ENCODE measurements at places on chromosomes 5 and 9.

- no peak for DNase-seq
Measured at GRCh38 chr5:132608107-132608506, 49.9 kb upstream of the IL13 start.

GRCh38 chr9:80605129-80605528 is 1033.4 kb downstream of the TLE4 start:
- DNase-seq = no peak

DNA sequence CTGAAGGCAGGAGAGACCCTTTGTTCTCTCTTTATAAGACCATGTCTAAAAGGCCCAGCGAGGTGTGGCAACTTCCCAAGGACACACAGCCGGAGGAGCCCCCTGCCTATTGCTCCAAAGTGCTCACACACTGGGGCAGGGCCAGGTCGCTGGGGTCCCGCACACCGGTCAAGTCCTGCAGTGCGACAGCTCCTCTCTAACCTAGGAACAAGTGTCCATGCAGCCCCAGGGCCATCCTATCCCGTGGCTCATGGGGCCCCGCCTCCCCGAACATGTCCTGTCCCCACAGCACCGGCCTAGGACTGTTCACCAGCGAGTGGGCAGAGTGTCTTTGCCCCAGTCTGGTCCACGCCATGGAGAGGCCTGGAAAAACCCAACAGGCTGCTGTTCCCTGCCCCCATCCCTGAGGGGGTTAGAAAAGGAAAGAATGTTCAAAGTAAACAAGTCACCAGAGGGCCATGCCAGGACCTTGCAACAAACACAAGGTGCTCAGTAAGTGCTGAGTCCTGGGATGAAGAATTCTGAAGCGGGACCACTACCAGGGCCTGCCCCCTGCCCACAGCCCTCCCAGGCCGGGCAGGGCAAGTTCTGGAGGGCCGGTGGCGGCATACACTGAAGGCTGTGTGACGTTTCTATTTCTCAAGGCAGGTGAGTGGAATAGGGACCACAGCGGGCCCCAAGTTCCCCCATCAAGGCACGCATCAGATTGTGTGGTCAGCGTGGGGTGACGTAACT is 938 bp downstream of the NINJ1 start:
- DNase-seq = no peak

DNA sequence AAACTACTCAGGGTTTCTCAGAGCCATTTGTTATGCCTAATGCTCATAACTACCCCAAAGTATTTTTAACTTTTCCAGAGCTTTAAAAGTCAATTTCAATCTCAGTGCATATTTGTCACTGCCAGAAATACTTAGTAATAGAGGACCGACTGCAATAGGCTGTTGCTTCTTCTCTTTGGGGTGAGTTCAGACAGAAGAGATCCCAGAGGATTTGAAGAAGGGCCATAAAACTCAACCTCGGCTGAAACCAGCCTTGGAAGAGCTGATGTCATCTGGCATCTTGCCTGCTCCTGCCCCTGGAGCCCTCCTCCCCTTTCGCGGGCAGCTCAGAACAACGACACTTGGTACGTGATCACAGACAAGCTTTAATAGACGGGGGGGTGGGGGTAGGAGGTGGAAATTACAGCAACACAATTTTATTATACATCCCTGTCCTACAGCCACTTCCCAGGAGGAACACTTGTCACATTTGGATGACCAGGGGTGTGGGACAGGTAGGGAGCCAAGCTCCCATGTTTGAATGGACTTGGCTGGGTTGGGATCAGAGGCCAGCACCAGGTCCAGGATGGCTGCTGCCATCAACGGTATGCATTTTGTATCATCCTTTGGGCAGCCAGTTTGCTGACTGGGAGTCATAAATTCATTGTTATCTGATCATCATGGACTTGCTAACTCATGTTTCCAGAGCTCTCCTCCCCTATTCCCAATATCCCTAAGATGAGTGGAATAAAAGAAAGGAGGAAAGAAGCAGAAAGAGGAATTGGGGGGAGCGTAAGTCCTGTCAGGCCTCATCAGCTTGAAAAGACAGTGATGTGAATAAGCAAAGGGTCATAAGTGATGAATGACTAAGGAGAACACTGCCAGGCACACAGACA is 186.6 kb upstream of the PANK3 start:
- DNase-seq = no peak

DNA sequence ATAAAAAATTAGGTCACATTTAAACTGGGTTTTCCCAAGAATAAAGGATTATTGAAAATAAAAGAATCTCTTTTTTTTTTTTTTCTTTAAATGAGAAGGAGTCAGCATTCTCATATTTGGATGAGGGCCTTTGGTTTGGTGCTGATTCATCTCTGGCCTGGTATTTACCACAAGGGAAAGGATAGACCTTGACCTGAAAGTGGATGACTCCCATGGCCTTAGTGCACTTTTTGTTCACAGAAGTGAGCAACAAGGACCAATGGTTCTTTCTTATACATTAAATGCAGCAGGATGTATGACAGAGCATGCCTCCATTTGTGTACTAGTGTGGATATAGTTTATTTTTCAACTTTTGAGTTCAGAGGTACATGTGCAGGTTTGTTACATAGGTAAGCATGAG is 6.9 kb downstream of the YTHDC2 start:
- no peak for DNase-seq

- no peak for DNase-seq
Measured at GRCh38 chr9:136494012-136494411, 11.2 kb upstream of the SEC16A start.

GRCh38 chr9:136021171-136021871 is 60.1 kb upstream of the UBAC1 start:
- DNase-seq = no peak

- DNase-seq = no peak
Measured at GRCh38 chr5:143536364-143536763, 132.9 kb upstream of the NR3C1 start.

DNA sequence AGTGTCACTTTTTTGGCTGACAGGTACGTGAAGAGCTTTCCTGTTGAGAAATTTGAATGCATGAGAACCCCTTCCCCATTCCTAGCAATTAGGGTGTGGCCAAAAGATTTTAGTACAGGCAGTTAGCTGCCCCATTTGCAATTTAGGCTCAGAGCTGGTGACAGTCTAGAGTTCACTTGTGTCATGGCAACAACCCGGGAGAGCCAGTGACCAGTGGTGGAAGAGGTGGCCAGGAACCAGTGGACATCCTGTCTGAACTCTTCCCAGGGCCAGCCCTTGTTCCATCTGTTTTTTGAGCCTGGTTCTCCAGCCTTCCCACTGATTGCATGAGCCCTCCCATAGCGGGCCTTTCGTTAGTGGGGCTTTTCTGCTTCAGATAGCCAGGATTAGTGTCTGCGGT is 2.5 kb upstream of the NEUROG1 start:
- DNase-seq = no peak

DNA sequence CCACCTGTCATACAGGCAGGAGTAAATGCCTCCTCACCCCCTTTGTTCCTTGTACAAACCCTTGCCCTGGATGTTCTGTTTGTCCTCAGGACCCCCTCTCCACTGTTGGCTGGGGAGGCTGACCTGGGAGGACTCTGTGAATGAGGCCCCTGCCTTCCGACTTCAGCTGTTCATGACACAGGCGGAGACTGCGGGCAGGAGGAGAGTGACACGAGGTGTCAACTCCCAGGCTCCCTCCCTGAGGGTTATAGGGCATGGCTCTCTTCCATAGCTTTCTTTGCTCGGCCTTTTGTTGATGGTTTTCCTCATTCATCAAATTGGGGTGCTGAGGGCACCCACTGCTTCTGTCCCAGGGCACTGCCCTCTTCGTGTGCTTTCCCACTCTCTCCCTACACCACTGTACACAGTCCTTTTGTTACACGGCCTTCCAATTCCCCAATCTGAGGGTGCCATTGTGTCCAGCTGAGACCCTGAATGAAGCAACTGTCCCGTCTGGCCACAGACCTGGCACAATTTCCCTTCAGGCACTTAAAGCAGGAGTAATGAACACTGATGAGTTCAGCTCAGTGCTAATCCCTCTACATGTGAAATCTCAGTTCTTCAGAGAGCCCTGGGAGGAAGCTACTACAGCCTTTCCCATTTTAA is 33.8 kb downstream of the KCNIP1 start:
- DNase-seq = no peak

DNA sequence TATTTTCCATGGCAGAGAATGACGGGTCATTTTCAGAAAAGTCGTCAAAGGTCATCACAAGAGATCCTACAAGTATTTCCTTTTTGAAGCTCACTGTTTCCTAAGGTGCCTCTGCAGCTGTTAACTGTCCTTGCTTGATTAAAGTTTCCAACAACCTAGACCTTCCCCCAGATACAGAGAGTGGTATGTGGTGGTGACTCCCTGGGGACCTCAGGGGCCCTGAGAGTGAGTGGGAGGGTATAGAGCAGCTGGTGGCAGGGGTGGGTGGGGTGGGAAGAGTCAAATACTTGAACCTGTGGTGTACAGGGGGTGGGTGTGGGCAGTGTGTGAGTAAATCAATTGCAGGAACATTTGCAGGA is 1.6 kb upstream of the CD72 start:
- DNase-seq = peak; percentile 73

DNA sequence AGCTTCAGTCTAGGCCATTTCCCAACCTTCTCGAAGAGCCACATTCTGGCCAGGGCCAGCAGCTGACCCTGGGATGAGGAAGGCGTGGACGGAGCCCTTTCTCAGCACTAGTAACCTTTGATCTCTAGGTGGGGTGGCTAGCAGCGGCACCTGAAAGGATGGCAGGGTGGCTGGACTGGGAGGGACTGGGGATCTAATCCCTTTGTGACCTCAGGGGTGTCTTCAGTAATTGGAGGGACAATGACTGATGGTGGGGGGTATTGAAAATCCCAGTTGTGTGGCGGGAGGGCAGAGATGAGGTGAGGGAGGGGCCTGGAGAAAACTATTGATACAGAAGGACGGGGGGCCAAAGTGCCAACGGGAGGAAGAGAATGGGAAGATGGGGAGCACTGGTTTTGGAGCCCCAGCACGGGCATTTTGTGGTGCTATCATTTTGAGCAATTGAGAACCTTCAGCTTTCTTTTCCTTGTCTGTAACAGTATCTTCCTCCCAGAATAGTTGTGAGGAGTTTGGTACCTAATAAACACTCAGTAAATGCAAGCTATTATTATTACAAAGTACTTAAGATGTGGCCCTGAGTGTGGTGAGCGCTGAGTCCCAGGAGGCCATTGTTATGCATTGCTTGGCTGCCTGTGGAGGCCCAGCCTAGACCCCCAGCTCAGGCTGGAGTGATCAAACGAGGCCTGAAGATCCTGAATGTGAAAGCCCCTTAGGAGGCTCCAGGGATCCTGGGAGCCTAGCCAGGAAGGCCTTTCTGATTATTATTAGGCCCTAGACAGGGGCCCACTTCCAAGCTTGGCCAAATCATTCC is 37.3 kb upstream of the UBE2D2 start:
- peak; percentile 22 for DNase-seq

DNA sequence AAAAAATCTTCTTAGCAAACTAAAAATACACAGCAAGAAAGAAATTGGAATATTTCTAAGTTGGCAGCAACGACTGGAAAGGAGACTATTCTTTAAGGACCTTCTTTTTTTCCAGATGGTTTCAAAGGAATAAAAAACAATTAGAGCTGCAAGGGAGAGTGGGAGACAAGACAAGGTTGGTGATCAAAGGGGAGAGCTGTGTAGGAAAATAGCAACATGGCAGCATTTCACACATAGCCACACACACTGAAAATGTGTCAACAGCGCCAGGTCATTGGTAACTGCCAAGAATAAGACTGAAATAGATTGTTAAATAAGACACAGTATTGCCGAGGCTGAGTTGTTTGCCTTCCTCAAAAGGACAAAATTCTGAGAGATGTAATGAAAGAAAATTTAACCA is 88.1 kb upstream of the TLE1 start:
- DNase-seq = no peak

DNA sequence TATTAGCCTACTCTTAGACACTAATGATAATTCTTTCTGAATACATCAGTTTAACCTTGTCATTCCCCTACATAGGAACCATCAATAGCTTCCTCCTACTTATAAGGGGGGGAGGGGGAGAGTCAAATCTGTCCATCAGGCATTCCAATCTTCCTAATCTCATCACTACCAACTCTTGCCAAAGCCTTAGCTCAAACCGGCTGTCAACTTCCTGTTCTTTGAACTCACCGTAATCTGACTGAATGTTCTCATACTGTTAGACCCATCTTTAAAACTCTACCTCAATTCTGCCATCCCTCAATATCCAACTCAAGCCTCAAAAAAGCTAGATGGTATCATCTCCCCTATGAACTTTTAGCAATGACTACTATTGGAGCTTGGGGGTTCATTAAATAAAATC is 41.9 kb upstream of the RNF38 start:
- DNase-seq = no peak

DNA sequence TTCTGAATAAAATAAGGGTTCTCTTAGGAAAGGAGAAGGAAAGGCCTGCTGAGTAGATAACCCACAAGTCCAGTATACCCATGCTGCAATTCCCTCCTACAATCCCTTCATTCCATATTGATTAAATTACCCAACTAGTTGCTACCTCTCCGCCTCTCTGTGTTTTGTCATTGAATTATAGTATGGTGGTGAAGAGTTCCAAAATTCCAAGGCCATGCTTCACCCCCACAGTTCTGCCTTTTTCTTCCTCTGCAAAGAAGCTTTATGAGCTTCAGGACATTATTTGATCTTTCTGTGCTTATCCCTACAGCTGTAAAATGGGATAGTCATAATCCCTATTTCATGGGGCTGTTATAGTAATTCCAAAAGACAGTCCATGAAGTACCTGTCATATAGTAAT is 215.6 kb downstream of the ACTL7B start:
- DNase-seq = no peak

GRCh38 chr9:90802386-90802985 is 867 bp downstream of the SYK start:
- DNase-seq = no peak

GRCh38 chr9:69771775-69772418 is 12.1 kb upstream of the PTAR1 start:
- DNase-seq = no peak

GRCh38 chr5:142143878-142144277 is 35.3 kb downstream of the NDFIP1 start:
- peak; percentile 53 for DNase-seq

GRCh38 chr5:172377856-172378255 is 76.5 kb downstream of the SH3PXD2B start:
- DNase-seq = no peak

- no peak for DNase-seq
Measured at GRCh38 chr5:89313044-89313443, 430.1 kb upstream of the MEF2C start.

DNA sequence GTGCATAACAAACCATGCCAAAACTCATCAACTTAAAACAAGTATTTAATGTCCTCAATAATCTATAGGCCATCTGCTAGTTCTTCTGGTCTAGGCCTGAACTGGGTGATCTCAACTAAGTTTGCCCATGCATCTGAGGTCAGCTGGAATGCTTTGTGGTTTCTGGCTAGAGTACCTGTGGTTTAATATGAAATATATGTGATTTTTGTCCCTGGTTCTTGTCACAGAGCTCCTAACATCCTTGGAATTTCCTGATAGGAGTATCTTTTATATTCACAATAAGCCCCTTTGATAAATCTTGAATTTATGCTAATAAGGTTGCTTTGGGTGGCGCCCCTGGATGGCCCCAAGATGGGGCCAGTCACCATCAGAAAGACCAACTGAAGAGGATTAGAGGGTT is 535.9 kb downstream of the DNAH5 start:
- no peak for DNase-seq
